ENCODE measurements at places on chromosomes 16 and 17.
A peak's percentile ranks its signal among the peaks of the same experiment; 100 is the strongest.

DNA sequence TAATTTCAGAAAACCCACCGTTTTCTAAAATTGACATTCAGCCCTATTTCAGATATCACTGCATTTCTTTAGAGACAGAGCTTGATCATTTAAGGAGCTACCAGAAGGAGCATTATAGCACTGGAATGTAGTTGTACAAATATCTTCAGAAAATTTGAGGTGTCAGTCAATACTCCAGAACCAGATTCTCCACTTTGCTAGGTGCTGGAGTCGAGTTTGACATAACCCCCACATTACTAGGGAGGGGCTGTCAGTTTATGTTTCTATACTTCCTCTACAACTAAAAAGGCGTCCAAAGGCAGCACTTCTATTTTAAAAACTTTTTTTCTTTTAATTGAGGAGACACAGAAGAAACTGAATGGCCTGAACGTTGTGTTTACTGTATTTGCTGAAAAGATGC is 892 bp upstream of the KIAA0513 start:
- no peak overlapping the region for H3K27ac ChIP-seq
- DNase-seq: no peak
- peaks cover 29% of the 10 kb centered on the region for H3K4me1 ChIP-seq
- H3K27me3 ChIP-seq: no peaks in the 10 kb centered on the region

DNA sequence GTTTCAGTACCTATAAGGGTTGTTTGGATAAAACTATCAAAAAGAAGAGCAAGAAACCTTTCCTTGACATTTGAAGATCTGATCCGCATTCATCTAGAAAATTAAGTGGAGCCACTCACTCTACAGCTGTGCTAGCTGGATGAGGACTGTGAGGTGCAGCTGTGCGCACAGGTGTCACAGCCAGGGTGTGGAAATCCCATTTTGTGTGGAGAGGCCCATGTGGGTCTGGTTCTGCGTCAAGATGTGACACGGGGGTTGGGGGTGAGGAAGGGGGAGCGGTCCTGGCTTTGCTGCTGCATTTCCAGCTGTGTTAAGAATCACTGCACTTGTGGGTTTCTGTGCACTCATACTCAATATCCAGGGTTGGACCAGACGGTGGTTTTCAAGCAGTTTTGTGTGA is 70.7 kb downstream of the CLEC16A start:
- peaks cover 27% of the 10 kb centered on the region for H3K36me3 ChIP-seq
- H3K4me3 ChIP-seq: no peak overlapping the region
- no peak for DNase-seq
- H3K27ac ChIP-seq: no peak overlapping the region

- H3K27ac ChIP-seq: no peak overlapping the region
- no peak for DNase-seq
- H3K4me1 ChIP-seq: peaks cover 2% of the 10 kb centered on the region
- H3K36me3 ChIP-seq: no peaks in the 10 kb centered on the region
- H3K27me3 ChIP-seq: no peaks in the 10 kb centered on the region
Observed at GRCh38 chr16:87458424-87458915, 34.4 kb downstream of the ZCCHC14 start.

GRCh38 chr16:27238016-27238587 is 30.5 kb downstream of the NSMCE1 start:
- peak overlapping the region; percentile 54 for H3K27ac ChIP-seq
- no peak for DNase-seq
- peaks cover 1% of the 10 kb centered on the region for H3K36me3 ChIP-seq
- no peaks in the 10 kb centered on the region for H3K27me3 ChIP-seq
